GM13976 (cell line): ENCODE measurements at places on chromosomes 3 and 15.

GRCh38 chr15:99336794-99337193 is 85.5 kb downstream of the LRRC28 start:
- DNase-seq = no peak

- DNase-seq = no peak
Measured at GRCh38 chr3:179943117-179943880, 93.4 kb downstream of the PEX5L start.

- no peak for DNase-seq
Measured at GRCh38 chr15:93294066-93294465, 205.1 kb upstream of the RGMA start.

DNA sequence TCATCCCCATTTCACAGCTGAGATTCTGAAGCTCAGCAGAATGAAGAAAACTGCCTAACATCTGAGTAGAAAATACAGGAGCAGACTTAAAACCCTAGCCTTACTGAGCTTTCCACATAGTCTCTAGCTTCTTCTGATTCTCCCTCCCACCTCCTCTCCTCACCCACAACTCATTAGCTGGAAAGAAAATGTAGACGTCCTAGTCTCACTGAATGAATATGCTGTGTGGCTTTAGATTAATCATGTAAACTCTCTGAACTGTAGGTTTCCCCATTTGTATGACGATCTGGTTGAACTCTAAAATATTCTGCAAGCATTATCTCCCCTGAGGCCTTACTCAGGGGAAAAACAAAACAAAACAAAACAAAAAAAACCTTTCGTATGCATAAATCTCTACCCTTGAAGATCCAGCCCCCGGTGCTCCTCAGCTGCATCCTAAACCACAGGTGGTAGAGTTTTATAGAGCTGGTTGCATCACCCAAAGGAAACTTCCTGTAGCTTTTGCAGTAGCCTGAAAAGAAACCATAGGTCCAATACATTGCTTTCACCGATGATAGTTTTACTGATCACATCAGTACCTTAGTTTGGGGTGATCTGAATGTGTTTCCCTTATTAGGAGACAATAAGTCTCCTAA is 40.6 kb downstream of the FOXB1 start:
- no peak for DNase-seq

GRCh38 chr15:70617911-70618287 is 145.5 kb downstream of the UACA start:
- no peak for DNase-seq

DNA sequence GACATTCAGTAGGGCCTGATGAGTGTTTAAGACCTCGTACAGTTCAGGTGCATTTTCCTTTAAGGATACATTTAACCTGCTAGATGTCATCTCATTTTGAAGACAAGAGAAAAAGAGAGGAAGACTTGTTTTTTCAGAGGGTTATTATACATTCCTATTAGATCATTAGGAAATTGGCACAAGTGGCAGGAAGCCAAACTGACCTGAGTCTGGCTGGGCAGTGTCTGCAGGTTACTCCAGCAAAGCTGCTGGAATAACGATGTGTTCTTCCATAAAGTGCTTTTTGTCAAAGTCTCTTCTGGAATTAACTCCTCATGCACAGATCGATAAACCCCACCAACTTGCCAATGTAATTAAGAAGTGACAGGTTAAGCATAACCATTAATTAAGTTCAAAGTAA is 396.4 kb upstream of the TPRG1 start:
- DNase-seq = no peak

DNA sequence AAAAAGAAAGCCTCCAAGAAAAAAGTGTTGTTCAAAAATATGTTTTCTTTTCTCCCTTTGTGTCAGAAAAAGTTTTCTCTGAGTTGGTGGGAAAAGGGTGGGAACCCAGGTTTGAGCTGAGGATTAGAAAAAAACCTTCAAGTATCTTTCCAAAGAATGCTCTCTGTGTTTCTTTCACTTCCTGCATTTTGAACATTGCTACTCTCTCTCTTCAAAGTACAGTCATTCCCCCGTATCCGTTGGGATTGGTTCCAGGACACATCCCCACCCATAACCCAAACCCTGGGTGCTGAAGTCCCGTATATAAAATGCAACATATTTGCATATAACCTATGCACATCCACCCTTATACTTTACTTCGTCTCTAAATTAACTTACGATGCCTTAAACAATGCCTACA is 139.6 kb downstream of the TMCO5A start:
- no peak for DNase-seq

- no peak for DNase-seq
Measured at GRCh38 chr3:123488645-123489347, 39.9 kb upstream of the ADCY5 start.

- no peak for DNase-seq
Measured at GRCh38 chr15:42313463-42313862, 40.2 kb upstream of the TMEM87A start.

- no peak for DNase-seq
Measured at GRCh38 chr3:9019259-9019961, 56.1 kb upstream of the RAD18 start.

- no peak for DNase-seq
Measured at GRCh38 chr15:58526647-58527192, 94.9 kb downstream of the LIPC start.

DNA sequence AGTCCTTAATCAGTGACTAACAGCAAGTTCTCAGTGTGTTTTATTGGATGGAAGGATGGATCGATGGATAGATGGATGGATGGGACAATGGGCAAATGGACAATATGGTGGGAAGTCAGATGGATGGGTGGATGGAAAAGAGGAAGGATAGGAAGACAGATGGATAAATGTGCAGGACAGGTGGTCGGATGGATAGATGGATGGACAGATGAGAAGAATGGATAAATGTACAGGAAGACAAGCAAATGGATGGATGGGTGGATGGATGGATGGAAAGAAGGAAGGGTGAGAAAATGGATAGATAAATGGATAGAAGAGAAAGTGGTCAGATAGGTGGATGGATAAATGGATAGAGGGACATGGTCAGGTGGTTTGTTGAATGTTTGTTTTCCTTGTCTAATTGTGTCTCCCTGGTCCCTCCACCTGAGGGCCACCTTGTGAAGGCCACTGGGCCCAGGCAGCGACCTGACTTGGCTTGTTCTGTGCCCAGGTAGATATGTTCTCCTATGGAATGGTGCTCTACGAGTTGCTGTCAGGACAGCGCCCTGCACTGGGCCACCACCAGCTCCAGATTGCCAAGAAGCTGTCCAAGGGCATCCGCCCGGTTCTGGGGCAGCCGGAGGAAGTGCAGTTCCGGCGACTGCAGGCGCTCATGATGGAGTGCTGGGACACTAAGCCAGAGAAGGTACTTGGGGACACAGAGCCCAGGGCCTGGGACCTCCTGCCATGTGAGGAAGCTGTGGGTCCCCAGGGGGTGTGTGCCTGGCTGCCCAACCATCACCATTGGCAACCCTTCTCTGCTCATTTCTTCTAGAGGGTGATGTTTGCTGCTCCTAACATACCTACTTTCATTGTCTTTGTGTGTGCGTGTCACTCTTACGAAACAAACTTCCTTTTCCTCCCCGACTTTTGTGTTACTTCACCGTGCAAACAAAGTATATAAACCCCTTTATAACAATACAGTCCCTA is 137.5 kb downstream of the LRRK1 start:
- DNase-seq = no peak

DNA sequence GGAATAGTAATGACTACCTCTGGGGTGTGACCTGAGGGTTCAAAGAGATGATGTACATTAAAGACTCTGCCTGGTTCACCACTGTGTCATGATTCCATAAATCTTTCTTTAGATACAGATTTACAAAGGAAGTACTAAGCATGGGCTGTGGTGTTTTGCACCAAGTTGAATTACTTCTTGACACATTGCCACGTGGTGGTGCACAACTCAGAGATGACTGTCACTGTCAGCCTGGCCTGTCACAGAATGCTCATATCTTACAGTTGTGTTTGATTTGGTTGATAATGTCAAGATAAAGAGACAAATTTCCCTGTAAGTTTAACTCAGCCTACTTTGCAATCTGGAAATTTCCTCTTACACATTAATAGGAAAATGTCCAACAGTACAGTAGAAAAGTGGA is 3.2 kb downstream of the CTDSPL start:
- DNase-seq = no peak

GRCh38 chr3:121629601-121630000 is 31.1 kb downstream of the HCLS1 start:
- no peak for DNase-seq

DNA sequence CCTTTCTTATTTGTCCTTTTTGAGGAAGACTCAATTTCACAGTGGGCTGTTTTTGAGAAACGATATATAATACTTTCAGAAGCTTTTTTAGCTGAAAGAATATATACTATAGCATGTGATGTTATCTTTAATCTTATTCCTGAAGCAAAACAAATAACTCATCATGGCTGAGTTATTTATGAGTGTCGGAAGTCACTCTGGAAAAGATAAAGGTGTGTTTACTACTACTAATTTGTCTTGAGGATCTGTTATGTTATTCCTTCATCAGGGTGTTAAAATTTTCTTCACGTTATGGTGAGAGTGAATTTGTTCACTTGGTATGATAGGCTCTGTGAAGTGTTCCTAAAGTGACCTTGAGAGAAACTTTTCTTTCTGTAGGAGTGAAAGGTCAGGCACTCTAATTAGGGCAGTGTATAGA is 4.7 kb downstream of the TCF12 start:
- no peak for DNase-seq

DNA sequence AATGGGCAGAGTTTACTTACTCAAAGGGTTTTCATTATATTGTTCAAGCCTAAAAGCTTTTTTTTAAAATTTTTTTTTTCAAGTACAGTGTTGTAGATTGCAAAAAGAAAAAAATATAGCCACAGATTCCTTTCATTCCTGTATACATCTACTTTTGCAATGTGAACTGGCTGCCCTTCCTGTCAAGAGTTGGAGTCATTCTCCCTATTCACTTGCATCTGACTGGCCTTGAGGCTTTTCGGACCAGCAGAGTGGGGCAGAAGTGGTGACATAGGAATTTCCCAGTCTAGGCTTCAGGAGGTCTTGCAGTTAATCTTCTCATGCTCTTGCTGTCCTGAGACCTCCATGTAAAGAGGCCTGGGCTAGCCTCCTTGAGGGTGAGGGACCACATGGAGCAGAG is 218.3 kb upstream of the CFAP20DC start:
- no peak for DNase-seq
